ENCODE measurements at places on chromosomes 4 and X. TPM values are rescaled to one million over a fixed set of nuclear protein-coding genes. Genes with fewer than 3 reads are reported as not detected.

TRIM60 gene
- not detected for total RNA-seq

CC2D2A gene
- 0.27 TPM for total RNA-seq

HAND2 gene
- not detected for total RNA-seq

SLC38A5 gene
- 76.7 TPM for total RNA-seq

CHIC1 gene
- total RNA-seq = 2.7 TPM

ZNF630 gene
- 1.3 TPM for total RNA-seq

ARHGAP24 gene
- total RNA-seq = 0.27 TPM

AMOT gene
- 8.3 TPM for total RNA-seq

HTR2C gene
- under 0.01 TPM for total RNA-seq

PRKX gene
- 15.3 TPM for total RNA-seq
